ENCODE measurements at places on chromosomes 3 and 15.

GRCh38 chr3:72338942-72339669, 509.1 kb downstream of the SHQ1 start:
- DNase-seq: no peak

DNA sequence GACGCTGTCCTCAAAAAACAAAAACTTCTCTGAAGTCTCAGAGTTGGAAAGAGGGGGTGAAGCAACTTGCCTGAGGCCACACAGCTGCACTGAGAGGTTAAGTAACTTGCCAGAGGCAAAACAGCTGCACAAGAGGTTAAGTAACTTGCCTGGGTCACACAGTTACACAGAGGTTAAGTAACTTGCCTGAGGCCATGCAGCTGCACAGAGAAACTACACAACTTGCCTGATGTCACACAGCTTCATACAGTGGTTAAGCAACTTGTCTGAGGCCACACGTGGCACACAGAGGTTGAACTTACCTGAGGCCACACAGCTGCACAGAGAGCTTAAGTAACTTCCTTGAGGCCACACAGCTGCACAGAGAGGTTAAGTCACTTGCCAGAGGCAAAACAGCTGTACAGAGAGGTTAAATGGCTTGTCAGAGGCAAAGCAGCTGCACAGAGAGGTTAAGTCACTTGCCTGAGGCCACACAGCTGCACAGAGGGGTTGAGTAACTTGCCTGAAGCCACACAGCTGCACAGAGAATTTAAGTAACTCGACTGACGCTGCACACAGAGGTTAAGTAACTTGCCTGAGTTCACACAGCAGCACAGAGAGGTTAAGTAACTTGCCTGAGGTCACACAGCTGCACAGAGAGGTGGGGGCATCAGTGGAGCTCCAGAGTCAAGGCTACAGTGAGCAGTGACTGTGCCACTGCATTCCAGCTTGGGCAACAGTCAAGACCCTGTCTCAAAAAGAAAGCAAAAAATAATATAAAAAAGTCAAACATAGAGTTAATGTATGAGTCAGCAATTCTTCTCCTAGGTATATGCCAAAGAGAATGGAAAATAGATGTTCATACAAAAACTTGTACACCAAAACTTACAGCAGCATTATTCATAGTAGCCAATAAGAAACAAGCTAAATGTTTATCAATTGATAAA, 12.0 kb upstream of the ACAD9 start:
- DNase-seq: no peak

GRCh38 chr15:24848050-24848449, 106.7 kb upstream of the SNRPN start:
- DNase-seq: peak; percentile 60

DNA sequence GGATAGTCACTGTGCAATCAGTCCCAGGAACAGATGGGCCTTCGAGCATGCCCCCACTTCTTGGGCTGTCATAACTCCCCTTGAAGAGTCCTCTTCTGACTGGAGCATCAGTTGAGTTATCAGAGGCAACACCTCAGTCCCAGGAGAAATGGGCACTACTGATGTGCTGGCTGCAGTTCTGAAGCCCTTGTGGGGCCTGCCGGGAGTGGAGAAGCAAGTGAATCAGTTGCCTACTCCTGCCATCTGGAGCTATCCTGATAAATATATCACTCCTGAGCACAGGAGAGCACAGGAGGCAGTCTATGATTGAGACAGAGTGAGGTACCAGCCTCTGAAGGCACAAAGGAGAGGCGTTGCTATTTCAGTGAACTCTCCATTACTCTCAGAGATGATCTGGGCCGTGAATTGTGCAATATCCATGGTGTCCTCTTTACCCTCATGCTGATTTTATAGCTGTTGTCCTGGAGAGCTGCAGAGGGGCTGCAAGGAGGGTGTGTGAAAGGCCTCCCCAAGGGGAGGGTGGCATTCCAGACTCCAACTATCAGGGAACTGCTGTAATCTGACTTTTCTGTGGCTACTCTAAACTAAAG, 344.2 kb upstream of the ROPN1 start:
- DNase-seq: no peak

GRCh38 chr15:39747326-39747725, 35.3 kb downstream of the FSIP1 start:
- no peak for DNase-seq

DNA sequence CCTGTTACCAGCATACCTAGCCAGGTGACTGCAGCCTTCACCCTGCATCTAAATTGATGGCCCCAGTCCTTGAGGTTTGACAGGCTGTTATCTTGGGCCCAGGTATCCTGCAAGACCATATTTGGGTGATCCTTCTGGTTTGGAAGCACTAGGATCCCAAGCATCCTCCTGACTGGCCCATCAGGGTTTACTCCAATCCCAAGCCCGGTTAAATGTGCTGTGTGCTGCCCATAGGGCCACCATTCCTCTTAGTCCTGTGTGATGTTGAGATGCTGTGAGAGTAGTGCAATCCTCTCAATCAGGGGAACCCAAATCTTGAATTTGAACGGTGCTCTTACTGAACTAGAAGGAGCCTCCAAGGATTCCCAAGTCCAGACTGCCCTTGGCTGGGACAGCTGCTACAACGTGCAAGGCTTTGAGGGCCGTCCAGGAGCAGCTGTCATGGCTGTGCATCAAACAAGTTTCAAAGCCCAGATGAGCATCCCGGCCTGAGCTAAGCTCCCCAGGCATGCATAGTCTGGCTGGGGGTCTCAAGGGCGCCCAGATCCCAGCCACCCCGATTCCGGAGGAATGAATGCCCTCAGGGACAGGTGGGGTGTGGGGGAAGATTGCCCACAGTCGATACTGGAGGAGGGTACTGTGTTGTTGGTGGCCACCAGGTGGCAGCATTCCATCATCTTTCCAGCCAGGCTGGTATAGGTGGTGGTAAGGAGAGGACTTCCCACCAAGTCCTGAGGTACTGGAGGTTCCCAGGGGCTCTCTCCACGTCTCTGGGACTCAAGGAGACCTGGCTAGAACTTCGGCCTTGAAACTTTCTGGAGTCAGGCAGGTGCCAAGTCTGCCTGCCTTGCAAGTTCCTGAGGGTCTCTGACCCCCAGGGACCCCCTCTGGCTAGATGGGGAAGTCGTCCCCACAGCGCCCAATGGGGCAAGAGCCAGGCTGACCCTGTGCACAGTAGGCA, 32.6 kb downstream of the RBM5 start:
- peak; percentile 88 for DNase-seq

GRCh38 chr15:57526076-57526475, 65.6 kb upstream of the MYZAP start:
- no peak for DNase-seq

GRCh38 chr15:38843051-38843501, 278.5 kb upstream of the RASGRP1 start:
- DNase-seq: peak; percentile 66

DNA sequence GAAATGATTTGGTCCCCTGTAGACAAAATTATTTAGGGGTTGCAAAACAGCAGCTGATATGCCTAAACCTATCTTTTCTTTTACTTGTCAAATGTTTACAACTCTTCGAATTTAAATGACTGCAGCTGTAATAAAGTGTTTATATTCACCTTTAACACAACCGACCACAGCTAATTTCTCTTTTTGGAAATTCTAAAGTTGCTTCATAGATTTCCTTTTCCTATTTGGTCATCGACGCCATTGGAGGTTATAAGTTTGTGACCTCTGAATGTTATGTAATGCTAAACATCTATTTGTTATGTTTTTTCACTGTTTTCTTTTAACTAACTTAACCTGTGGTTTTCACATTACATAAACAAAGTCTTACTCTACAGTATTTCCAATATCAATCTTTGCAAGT, 1094.9 kb upstream of the EPHA6 start:
- no peak for DNase-seq

DNA sequence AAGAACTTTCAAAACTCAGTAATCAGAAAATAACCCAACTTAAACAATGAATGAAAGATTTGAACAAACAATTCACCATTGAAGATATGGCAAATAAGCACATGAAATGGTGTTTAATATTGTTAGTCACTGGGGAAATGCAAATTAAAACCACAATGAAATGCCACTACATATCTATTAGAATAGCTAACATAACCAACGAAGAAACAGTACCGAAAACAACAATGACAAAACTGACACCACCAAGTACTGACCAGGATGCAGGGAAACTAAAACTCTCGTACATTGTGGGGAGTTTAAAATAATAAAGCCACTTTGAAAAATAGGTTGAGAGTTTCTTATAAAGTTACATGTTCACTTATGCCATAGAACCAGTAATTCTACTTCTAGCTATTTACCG, 69.1 kb downstream of the KBTBD8 start:
- DNase-seq: no peak

DNA sequence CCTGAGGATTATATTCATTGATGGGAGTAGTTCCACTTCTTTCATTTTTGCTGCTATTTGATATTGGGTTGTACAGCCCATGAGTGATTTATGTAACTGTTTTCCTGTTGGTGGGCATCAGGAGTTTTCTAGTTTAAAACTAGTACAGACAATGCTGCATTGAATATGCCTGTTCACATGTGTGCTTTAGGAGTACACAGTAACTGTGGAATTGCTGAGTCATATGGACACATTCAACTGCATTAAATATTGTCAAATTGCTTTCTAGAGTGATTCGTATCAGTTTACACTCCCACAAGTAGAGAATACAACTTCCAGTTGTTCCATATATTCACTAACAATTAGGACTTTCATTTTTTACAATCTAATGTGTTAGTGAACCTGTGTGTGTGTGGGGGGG, 59.8 kb upstream of the THSD4 start:
- no peak for DNase-seq
